ENCODE measurements at places on chromosomes 13 and 19.

DNA sequence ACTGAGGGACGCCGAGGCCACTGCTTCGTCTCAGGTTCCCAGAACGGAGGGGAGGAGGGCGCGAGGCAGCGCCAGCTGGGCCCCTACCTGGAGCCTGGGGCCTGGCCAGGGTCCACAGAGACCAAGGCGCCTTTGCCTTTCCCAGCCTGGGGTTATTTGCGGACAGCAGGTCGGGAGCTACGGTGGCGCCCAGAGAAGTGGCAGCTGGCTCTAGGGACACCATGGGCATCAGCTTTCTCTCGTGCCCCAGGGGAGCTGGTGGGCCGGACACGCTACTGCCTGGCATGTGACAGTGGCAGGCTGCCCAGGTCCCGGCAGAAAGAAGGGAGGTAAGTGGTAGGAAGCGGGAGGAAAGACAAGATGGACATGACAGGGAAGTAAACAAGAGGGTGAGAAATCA, 19.0 kb downstream of the AKT2 start:
- H3K36me3 ChIP-seq, result peaks cover 10% of the 10 kb centered on the region
- no peak for DNase-seq
- H3K4me1 ChIP-seq, result no peaks in the 10 kb centered on the region
- peak overlapping the region; percentile 85 for H3K27ac ChIP-seq
- H3K4me3 ChIP-seq, result no peak overlapping the region
- no peaks in the 10 kb centered on the region for H3K27me3 ChIP-seq

DNA sequence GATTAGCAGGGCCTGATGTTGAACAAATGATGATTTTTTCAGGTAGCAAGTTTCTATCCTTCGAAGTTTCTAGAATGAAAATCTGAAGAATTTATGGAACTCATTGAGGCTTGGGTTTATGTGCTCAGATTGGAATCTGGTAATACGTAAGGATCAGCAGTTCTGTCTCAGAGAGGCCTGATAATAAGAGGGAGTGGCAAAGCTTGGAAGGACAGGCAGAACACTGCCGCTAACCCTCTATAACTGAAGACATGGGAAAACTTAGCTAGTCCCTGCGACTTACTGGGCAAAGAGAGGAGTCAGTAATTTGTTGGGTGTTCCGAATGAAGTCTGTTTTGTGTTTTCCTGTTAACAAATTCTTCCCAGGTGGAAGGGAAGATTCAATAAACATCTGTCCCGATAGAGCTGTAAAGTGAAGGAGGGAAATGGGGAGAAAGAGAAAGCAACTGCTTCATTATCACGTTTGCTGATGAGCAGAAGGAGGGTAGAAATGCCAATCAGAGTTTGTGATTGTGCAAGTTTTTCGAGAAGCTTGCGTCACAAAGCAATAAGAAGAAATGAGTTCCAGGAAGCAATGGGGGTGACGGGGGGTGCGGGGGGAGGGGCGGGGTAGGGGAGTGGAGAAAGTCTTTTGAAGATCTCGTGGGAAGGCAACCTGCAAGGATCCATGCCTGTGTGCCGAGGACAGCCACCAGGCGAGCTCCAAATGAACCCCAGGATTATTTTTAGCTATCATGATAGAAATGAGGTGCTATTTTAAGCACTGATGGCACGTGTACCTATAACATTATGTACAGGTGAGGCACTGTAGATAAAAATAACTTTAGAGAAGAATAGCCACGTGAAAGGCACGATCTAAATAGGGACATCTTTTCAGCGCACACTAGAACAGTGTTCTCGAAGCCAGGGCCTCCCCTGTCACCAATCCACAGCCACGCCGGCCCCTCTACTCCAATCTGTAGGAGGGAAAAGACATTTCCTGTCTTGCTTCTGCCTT, 224.1 kb downstream of the FGF9 start:
- DNase-seq, result no peak
- no peaks in the 10 kb centered on the region for H3K36me3 ChIP-seq
- H3K27me3 ChIP-seq, result peaks cover 3% of the 10 kb centered on the region
- peaks cover 12% of the 10 kb centered on the region for H3K4me1 ChIP-seq
- no peak overlapping the region for H3K4me3 ChIP-seq
- no peak overlapping the region for H3K27ac ChIP-seq

DNA sequence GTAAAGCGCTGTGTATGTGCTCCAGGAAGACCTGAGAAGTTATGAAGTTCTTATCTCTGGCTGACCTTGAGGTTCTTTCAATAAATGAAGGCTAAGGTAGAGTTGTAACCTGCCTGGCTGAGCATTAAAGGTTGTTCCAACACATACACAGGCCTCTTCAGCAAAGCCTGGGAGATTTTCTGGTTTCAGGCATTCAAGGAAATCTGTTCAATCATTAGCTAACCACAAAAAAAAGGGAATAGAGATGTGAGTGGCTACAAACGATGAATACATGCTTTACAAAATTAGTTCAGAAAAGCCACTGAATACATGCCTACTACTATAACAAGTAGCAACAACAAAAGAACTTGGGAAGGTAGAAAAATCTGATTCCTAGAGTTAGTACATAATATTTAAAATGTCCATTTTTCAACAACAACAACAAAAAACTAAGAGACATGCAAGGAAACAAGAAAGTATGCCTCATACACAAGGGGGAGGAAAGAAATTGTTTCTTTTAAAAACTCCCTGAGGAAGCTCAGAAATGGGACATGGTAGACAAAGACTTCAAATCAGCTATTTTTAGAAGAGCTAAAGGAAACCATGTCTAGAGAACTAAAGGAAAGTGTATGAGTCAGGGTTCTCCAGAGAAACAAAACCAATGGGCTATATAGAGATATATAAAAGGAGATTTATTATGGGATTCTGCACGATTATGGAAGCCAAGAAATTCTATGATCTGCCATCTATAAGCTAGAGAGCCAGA, 191.5 kb upstream of the IPO5 start:
- peaks cover 4% of the 10 kb centered on the region for H3K27me3 ChIP-seq
- no peaks in the 10 kb centered on the region for H3K36me3 ChIP-seq
- H3K4me1 ChIP-seq, result peaks cover 5% of the 10 kb centered on the region
- no peak for DNase-seq
- peak overlapping the region; percentile 2 for H3K27ac ChIP-seq

DNA sequence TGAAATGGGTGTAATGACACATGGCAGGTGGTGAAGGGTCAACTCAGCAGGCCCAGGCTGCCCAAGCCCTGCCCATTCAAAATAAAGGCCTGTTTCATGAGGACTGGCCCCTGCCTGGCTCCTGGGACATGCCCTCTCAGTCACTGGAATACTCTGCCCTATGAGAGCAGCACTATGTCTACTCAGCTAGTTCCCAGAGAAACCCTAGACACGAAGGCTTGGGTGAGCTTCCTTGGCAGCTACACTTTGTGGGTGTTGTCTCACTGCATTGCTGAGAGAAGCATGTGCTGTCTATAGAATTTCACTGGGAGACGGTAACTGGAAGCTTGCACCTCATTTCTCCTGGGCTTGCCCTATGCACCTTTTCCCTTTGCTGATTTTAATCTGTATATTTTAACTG, 752.8 kb downstream of the LIG4 start:
- H3K27me3 ChIP-seq, result no peaks in the 10 kb centered on the region
- H3K27ac ChIP-seq, result no peak overlapping the region
- no peaks in the 10 kb centered on the region for H3K36me3 ChIP-seq
- H3K4me3 ChIP-seq, result no peak overlapping the region
- DNase-seq, result no peak

DNA sequence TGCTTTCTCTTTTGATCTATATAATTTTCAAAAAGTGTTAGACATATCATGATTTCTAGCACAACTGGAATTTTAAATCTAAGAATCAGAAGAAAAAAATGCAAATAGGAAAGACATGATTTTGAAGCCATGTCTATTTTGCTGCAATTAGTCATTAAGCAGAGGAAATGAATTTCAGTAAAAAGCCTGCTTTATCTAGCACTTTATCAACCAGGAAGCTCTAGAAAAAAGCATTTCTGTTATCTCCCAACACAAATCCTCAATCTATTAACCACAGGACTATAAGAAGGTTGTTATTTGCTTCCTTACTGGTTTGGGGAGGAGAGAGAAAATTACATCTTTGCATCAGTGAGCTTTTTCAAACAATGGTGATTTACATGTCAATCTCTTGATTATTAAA, 716.7 kb downstream of the DIAPH3 start:
- no peak overlapping the region for H3K4me3 ChIP-seq
- peaks cover 18% of the 10 kb centered on the region for H3K4me1 ChIP-seq
- no peak overlapping the region for H3K27ac ChIP-seq
- H3K27me3 ChIP-seq, result peaks cover 2% of the 10 kb centered on the region
- no peaks in the 10 kb centered on the region for H3K36me3 ChIP-seq
